ENCODE measurements at places on chromosomes 5 and 9.

DNA sequence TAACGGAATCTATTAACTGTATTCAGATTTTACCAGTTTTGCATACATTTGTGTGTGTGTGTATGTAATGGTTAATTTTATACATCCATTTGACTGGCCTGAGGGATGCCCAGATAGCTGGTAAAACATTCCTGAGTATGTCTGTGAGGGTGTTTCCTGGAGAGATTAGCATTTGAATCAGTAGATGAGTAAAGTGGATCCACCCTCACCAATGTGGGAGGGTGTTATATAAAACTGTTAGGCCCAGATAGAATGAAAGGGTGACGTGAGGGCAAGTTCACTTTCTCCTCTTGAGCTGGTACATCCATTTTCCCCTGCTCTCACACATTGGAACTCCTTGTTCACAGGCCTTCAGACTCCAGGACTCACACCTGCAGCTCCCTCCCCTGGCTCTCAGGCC, 88.7 kb downstream of the EMB start:
- DNase-seq, result no peak

DNA sequence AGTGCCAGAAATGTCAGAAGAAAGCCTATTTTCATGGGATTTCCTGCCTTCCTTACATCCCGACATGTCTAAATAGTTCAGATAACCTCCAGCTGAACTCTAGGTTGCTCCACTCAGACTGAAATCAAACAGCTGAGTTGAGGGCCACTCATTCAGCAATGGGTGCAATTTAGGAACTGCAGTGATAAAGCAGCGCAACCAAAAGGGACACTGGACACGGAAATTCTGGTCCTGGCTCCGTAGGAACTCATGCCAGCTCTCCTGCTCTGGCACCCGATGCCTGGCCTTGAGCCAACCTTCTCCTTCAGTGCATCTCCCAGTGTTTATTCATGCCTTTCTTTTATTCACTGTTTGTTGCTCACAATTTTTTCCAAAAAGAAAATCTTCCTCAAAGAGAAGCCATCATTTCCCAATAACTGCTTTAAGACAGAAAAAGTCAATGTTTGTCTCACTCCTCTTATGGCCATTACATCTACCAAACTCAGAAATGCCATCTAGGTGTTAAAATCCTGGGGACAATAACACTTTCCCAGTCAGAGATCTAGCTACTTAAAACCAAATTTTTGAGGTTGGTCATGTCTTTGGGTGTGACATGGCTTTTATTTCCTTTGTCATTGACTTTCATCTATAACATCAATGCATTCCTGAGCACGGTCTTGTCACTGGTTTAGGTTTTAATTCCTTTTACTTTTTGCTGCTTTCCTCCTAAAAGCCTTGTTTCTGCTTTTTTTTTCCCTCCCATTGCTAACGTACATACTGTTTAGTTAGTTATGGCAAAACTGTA, 126.9 kb downstream of the PDE4D start:
- DNase-seq, result no peak

DNA sequence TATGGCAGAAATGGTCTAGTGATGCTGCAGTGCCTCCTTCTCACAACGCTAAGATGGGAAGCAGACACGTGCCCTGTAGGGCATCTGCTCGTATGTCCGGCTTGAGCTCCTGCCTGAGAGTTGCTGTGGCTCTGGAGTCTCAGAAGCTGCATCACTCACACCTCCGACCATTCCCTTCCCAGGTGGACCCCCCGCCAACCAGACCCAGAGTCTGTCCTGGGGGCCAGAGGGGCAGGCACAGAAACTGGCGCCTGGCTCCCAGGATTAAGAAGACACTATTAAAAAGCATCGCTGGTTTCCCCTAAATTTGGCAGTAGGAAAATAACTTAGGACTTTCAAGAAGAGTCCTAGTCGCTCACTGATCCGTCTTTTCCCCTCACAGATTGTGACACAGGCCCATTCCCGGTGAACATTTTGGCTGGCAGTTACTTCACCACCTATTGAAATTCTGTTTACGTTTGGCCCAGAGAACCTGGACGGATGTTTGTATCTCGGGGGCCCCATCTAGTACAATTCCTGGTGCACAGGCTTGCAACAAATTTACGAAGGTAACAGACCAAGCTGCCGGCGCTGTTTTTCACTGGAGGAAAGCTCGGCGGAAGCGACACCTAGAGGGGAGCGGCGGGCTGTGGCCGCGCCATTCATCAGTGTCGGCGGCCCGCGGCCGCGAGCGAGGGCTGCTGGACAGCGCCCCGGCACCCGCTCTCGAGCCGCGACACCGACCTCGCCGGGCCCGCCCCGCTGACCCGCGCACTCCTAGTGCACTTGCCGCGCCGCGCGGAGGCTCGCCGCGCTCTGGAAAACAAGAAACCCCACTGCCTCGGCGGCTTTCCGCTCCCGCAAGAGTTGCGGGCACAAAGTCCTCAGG, 1.6 kb downstream of the FSTL4 start:
- DNase-seq, result peak; percentile 4

GRCh38 chr9:1298046-1298445, 247.9 kb downstream of the DMRT2 start:
- no peak for DNase-seq

DNA sequence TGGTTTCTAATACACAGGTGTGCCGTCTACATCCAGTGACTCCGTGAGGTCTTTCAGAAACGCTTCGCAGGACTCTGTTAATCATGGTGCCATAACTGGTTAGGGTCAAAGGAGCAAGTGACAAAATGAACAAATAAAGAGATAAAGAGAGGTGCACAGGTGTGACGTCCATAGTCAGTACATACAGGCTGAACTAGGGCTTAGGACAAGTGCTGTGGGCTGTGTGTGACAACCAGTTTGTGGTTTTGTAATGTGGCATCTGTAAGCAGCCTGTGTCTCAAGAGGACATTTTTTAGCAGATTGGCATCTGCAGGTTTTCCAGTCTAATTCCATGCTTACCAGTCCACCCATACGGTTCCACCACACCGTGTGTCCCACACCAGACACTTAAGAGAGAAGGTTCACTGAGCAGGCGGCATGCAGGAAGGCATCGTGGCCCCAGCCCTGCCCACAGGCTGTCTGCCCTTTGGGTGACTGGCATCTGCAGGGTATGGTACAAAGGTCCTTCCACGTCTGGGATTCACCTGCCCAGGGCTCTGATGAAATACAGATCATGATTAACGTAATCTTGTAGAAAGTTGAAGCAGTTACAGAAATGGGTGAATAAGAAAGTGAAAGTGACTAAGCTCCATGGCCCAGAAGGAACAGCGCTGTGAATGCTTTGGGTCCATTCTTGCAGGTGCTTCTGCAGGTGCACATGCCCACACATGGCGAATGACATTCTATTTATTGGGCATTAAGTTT, 26.9 kb downstream of the SRD5A1 start:
- DNase-seq, result no peak

DNA sequence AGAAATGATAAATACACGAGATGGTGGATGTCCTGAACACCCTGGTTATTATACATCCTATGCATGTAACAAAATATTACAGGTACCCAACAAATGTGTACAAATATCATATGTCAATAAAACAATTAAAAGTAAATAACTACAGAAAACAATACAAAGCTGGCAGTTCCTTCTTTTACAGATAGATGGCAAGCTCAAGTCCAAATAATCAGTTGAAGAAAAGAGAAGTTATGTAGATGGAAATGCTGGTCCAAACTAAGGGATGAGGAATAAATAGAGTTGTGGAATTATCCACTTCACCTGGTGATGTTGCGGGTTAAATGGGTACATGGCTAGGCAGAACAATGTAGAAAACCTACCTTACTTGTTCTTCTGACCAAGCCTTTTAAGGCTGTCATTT, 79.4 kb downstream of the PALM2AKAP2 start:
- no peak for DNase-seq

GRCh38 chr9:134455934-134456755, 129.9 kb downstream of the RXRA start:
- peak; percentile 100 for DNase-seq

GRCh38 chr5:143405849-143406098, 2.3 kb upstream of the NR3C1 start:
- DNase-seq, result no peak

DNA sequence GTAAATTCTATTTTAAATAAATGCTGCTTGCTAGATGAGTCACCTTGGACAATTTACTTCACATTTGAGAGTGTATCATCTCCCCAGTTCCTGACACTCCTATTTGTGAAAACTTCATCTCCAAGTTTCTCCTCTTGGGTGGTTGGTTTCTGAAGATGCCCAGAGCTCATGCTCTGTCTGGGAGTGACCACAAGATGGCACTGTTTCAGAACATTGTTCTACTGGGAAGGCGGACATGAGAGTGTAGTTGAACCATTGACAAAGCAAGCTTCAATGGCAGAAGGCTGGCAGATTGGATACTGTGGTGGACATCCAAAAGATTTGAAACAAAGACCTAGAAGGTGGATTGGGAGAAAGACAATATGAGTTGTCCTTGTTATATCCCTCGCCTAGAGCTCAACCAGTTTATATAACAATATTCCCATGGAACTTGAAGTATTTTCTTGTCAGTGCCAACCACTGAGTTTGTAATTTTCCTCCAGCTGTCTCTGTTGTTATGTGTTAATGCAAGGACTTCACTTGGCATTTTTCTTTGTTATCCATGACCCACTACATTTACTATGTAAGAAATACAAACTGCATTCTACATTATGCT, 234.3 kb upstream of the ANKH start:
- DNase-seq, result peak; percentile 42

DNA sequence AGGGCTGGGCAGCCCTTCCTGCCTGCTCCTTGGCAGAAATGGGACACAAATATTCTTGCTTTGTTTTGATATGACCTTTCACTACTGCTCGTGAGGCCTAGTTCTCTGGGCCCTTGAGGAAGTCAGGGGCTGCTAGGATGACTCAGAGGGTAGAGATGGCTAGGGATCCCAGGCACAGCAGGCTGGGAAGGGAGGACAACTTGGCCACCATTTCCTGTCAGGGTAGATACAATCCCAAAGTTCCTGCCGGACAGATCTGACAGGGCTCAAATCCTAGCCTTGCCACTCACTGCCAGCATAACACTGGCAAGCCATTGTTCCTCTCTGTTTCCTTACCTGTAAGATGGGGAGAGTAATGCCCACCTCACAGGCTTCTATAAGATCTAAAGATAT, 31.7 kb upstream of the MEIKIN start:
- no peak for DNase-seq

- DNase-seq, result no peak
Measured at GRCh38 chr9:477193-477592, 262.5 kb downstream of the DOCK8 start.

DNA sequence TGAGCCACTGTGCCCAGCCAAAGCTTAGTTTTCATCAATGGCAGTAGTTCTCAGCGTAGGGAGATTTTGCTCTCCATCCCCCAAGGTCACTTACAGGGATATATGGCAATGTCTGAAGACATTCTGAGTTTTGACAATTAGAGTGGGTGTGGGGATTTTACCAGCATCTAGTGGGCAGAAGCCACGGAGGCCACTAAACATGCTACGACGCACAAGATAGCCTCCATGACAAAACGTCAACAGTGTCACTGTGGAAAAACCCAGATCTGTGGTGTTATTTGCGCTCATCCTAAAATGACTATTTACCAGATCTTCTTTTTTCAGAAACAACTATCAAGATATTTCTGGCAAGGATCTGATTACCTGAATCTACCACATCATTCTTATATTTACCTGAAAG, 68.2 kb downstream of the CDC14B start:
- no peak for DNase-seq

GRCh38 chr9:84327184-84327583, 13.4 kb downstream of the SLC28A3 start:
- no peak for DNase-seq

GRCh38 chr5:83567741-83568140, 96.2 kb downstream of the VCAN start:
- peak; percentile 51 for DNase-seq

GRCh38 chr5:176796411-176796810, 13.9 kb upstream of the UNC5A start:
- no peak for DNase-seq

DNA sequence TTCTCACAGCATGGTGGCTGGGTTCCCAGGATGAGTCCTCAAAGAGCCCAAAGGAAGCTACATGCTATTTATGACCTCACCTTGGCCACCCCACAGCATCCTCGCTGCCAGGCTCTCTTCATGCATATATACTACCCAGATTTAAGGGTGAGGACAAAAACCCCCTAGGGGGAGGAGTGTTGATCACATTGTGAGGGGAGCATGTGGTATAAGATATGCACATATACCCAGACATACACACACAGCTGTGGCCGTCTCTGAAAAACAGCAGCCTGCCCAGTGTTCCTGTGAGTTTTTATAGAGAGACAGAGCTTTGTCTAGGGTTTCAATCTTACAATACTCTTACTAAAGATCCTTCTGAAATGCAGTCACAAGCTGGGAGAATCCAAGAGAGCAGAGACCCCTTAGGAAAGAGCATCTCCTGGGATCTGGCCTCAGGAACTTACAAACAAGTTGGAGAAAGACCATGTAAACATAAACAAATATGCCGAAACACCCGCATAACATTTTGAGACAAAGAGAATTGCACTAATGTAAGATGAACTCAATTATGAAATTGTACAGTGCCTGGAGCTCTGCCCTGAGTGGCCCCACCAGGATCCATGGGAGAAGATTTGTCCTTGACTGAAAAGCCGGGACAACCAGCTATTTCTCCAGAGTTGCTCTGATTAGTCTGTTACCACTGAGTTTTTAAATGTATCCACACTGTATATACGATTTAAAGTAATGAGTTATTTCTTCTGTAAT, 146.4 kb downstream of the GADD45G start:
- DNase-seq, result no peak

- no peak for DNase-seq
Measured at GRCh38 chr5:128613128-128613527, 75.1 kb upstream of the FBN2 start.

DNA sequence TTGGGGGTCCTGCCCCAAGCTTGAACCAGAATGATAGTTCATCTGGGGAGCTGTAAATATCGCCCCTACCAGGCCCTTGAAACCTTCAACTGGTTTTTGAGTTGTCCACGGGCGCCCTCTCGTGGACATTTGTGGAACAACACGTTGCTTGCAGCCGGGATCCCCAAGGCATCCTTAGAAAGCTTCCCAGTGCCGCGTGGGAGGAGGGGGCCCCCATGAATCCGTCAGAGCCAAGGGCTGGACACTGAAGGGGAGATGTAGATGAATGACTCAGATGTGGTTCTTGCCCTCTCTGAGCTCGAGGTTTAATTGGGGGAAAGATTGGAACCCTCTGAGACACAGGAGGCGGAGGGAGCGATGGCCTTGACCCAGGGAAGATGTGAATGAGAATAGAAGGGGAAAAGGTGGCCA, 31.8 kb upstream of the ORM1 start:
- DNase-seq, result peak; percentile 66

DNA sequence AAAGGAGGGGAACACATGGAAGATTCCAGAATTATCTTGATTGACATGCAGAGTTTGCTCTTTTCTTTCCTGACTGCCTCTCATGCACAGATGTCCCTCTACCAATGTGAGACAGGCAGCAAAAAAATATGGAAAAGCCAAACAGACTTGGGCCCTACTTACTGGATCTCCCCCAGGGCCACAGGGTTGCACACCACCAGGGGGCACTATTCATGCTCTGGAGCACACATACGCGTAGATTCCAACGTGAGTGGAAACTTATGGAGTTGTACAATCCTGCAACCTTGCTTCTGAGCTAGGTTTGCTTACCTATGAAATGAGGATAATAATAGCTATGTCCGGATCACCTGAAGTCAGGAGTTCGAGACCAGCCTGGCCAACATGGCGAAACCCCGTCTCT, 319.5 kb downstream of the ARHGEF28 start:
- no peak for DNase-seq

GRCh38 chr5:175822225-175822624, 49.2 kb upstream of the CPLX2 start:
- no peak for DNase-seq

GRCh38 chr9:27487927-27488326, 36.2 kb upstream of the IFNK start:
- DNase-seq, result no peak

Measured in fibroblast of skin of abdomen (primary cell).